CD4-positive, alpha-beta T cell treated with Interleukin-2 at 100 ng/mL for 4 hours (primary cell): ENCODE measurements at places on chromosomes 2 and 18.

DNA sequence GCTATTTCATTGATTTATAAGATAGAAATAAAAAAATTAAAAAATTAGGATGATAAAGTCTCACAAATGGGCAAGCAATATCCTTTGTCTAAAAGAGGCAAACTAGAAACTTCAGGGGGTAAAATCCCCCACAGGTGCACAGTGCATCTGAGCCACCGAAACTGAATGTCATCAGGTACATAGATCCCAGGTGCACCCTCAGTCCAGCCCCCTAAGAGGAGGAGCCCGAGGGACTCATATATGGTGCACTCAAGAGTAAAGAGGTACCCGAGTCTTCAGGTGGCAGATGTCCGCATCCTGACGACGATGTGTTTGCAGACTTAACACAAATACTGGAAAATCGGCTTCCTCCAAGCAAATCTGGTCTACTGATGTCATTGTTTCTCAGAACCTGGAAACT, 11.3 kb downstream of the QPCT start:
- DNase-seq: no peak

GRCh38 chr2:233468047-233468740, 98.4 kb downstream of the USP40 start:
- no peak for DNase-seq

- no peak for DNase-seq
These were observed 9.5 kb downstream of the SESTD1 start for GRCh38 chr2:179255129-179255528.

GRCh38 chr2:34159901-34160300, 560.8 kb upstream of the FAM98A start:
- no peak for DNase-seq

DNA sequence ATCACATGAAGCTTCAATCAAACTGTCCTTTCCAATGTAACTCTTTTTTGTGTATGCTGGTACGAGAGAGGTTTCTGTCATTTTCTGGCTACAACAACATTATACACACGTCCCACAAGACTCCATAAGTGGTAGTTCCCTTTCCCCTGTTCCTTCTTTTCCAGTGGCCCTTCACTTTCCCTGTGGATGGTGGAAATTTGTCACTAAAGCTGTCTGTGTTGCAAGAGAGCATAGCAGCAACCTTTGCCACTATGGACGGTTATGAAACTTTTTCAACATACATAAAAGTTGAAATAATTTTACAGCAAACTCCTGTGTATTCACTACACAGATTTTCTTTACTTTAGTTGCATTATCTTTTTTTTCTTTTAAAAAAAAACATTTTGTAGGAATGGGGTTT, 18.7 kb downstream of the DBI start:
- no peak for DNase-seq

- no peak for DNase-seq
These were observed 495 bp upstream of the GULP1 start for GRCh38 chr2:188291142-188291616.

GRCh38 chr18:56935434-56936040, 211.3 kb upstream of the BOD1L2 start:
- no peak for DNase-seq

GRCh38 chr2:241961454-241961853, 91.9 kb downstream of the RTP5 start:
- DNase-seq: no peak

- DNase-seq: no peak
These were observed 44.0 kb upstream of the SPP2 start for GRCh38 chr2:234006501-234006900.

DNA sequence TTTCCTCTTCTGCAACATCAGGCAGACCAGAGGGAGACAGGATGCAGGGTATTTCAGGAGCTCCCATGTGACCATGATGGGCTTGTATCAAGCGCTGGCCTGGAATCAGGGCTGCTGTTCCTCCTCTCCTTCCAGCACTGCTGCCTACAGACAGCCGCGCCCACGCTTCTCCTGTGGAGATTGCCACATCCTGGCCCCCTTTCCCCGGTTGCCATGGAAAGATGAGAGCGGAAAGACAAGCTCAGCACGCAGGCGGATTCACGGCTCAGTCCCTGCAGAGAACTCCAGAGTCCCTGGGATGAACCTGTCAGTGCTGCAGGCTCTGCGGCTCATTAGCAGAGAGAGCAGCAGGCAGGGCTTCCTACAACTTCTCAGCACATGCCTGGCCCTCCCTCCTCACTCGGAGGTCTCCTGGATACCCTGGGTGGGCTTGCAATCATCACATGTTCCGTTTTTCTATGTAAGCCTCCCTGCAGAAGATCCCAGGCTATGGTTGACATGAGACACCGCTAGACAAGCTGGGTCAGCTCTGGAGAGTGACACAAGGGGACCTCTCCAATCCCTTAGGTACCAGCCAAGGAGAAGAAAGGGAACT, 497.8 kb upstream of the MYT1L start:
- no peak for DNase-seq

DNA sequence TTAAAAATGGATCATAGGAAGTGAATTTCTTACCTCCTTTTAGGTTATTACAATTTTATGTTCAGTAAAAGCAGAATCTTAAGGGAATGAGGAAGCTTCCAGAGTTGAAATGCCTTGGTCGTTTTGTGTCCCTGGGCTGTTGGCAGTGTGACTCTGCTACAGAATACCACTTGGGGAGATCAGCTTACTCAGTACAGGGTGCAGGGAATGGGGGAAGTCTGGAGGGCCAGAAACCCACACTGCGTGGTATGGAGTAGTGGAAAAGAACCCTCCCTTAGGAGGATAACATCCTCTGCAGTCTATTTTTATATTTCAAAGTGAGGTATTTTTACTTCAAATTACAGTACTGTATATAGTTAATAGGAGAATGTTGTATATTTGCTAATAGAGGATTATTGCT, 51.1 kb downstream of the R3HDM1 start:
- no peak for DNase-seq
